GM03348 (cell line): ENCODE measurements at places on chromosomes 1 and 21.

DNA sequence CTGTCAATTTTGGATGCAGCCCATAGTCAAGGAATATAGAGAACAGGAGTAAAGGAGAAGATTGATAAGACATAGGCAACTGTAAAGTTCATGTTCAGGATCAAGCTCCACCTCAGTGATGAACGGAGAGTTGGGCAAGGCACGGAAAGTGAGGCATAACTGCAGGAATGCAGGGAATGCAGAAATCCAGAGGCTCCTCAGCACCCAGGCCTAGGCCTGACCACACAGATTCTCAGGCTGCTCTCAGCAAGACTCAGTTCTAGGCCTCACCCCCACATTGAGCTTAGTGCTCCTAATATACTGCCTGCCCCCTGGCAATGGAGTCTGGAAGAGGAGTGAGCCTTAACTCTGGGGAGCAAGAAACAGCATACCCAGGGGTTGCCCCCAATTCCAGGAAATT lies 36.3 kb upstream of the S1PR1 start:
- peak; percentile 91 for DNase-seq

- no peak for DNase-seq
These were observed 17.1 kb downstream of the SPRTN start for GRCh38 chr1:231355171-231355570.

- DNase-seq, result no peak
These were observed 343.0 kb downstream of the AMY1C start for GRCh38 chr1:104092698-104093097.

GRCh38 chr1:1942753-1943656 lies 23.9 kb upstream of the TMEM52 start:
- DNase-seq, result no peak

- DNase-seq, result no peak
These were observed 156.4 kb upstream of the COL6A1 start for GRCh38 chr21:45825219-45825618.

DNA sequence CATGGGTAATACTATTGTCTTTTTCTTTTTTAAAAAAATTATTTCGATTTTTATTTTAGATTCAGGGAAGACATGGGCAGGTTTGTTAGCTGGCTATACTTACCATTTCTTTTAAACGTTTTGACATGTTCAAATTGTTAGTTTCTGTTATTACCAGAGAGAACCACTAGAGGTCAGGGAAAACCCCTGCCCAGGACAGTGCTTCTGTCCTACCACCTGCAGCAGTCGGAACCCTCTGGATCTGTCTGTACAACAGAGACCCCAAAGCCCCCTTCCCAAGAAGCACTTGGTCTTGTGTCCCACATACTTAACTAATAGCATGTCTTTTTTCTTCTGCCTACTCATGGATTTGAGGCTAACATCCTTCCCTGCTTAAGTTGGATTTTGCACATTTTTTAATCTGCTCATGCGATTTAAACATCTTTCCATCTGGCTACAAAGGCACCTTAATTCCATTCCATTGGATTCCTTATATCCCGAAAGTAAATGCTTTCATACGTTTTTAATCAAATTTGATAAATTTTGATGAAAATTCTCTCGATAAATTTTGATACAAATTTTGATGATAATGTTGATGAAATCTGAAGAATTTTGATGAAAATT lies 10.0 kb upstream of the C1orf115 start:
- peak; percentile 72 for DNase-seq

GRCh38 chr1:118984722-118985639 lies 3.2 kb downstream of the TBX15 start:
- peak; percentile 66 for DNase-seq

GRCh38 chr21:19540287-19540686 lies 1136.7 kb upstream of the TMPRSS15 start:
- DNase-seq, result no peak

- DNase-seq, result no peak
These were observed 182.4 kb downstream of the SMYD3 start for GRCh38 chr1:246324711-246325110.

DNA sequence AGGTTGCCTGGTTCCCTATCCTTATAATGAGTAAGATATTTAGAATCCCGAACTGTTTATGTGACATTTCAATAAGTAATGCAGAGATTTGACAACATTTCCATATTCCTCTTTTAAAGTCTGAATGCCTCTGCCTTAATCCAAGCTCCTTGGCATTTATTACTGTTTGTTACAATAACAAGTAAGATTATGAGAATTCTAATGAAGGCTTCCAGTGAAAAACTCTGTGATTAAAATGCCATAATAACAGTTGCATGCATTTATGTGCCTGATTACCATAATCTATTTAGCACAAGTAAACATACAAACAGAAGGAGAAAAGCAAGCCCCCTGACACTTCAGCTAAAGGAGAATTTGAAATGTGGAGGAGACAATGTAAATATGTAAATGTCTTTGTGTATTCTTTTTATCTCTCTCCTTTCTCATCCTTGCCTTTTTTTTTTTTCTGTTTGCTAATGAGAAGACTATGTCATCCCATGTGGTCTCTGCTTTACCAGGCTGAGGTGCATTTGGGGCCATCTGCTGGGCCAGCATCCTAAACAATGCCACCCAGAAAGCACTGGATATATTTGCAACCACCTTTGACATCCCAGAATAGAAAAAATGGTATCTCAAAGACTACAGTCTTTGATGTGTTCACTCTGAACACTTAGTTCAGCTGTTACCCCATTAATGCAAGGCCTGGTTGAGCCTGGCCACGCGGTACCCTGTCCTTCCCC lies 17.2 kb upstream of the OLIG2 start:
- no peak for DNase-seq

- DNase-seq, result no peak
These were observed 265.2 kb downstream of the BRINP3 start for GRCh38 chr1:190212450-190212849.

DNA sequence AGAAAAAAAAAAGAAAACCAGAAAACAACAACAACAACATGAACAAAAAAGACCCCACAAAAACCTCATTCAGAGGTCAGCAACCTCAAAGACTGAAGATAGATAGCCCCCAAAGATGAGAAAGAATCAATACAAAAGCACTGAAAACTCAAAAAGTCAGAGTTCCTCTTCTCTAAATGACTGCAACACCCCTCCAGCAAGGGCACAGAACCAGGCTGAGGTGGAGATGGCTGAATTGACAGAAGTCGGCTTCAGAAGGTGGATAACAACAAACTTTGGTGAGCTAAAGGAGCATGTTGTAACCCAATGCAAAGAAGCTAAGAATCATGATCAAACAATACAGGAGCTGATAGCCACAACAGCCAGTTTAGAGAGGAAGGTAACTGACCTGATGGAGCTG lies 17.0 kb downstream of the RAB3GAP2 start:
- no peak for DNase-seq

GRCh38 chr1:28147264-28148094 lies 29.0 kb downstream of the PTAFR start:
- no peak for DNase-seq

GRCh38 chr1:197917805-197918651 lies 856 bp downstream of the LHX9 start:
- DNase-seq, result peak; percentile 51

GRCh38 chr1:109509176-109510134 lies at the start of gene AMIGO1:
AMIGO1 (minus strand) TSS chr1:109509727; CDS start chr1:109508912, 815 bp downstream.
- peak; percentile 95 for DNase-seq

GRCh38 chr1:160834945-160835565 lies 27.6 kb downstream of the CD244 start:
- DNase-seq, result no peak

DNA sequence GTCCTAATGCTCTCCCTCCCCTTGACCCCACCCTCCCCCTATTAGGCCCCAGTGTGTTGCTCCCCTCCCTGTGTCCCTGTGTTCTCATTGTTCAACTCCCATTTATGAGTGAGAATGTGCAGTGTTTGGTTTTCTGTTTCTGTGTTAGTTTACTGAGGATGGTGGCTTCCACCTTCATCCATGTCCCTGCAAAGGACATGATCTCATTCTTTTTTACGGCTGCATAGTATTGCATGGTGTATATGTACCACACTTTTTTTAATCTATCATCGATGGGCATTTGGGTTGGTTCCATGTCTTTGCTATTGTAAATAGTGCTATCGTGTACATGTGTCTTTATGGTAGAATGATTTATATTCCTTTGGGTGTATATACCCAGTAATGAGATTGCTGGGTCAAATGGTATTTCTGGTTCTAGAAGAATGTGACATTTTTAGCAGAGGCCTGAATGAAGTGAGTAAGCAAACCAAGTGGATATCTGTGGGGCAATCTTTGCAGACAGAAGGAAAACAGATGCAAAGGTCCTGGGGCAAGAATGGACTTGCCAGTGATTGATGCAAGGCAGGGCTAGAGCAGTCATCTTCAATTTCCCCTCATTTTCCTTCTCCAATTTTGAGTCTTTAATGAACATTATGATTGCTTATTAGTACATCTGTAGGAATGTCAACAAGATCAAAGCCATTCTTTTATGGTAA lies 50.2 kb downstream of the UBE4B start:
- peak; percentile 60 for DNase-seq

GRCh38 chr21:36193200-36193599 lies 36.6 kb downstream of the DOP1B start:
- no peak for DNase-seq

GRCh38 chr1:19438516-19439195 lies 46.7 kb downstream of the CAPZB start:
- no peak for DNase-seq

GRCh38 chr1:5720484-5720883 lies 271.7 kb downstream of the NPHP4 start:
- no peak for DNase-seq

DNA sequence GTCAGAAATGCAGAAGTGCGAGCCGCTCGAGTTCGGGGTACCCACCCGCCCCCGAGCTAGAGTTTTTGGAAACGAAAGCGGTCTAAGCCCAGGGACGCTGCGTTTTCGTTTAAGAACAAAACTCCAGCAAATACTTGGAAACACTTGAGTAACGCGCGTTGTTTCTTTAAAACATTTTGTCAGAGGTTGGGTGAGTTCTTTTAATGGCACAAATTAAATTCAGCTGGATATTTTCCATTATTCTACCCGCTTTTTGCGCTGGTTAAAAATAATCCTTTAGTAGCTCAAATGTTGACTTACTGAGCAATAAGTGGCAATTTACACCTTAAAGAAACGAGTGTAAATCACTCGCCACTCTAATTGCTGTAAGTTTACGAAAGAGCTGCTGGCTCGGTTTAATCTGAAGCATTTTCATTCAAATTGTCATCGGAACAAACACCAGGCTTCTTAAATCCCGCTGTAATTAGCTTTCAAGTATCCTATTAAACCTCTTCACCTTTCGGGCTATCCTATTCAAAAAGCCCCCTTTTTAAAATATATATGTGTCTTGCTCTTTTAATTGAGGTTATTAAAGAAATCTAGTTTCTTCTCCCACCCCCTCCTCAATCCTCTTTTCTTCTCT lies 1.5 kb downstream of the LHX8 start:
- peak; percentile 6 for DNase-seq

- DNase-seq, result peak; percentile 42
These were observed 40.3 kb upstream of the TLR5 start for GRCh38 chr1:223183268-223183862.

- DNase-seq, result no peak
These were observed 186.1 kb upstream of the CAMK1G start for GRCh38 chr1:209397371-209397770.

- DNase-seq, result no peak
These were observed 1367.2 kb downstream of the KCNT2 start for GRCh38 chr1:195241066-195241465.

- no peak for DNase-seq
These were observed 77.6 kb downstream of the XCL2 start for GRCh38 chr1:168466092-168466713.

GRCh38 chr1:160646180-160646579 lies 664 bp downstream of the SLAMF1 start:
- no peak for DNase-seq

DNA sequence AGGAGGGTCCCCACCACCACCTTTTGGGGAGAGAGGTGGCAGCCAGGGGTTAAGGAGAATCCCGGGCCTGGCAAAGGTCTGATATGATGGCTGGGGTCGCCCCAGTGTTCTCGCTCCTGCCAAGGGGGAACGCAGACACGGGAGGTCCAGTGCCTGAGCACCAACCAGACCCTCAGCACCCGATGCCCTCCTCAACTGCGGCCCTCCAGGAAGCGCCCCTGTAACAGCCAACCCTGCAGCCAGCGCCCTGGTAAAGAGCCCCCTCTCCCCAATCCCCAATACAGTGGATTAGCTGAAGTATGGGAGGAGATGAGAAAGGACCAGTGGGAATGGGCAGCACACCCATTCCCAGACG lies 10.4 kb downstream of the ADAMTSL4 start:
- no peak for DNase-seq

- DNase-seq, result peak; percentile 83
These were observed 30.8 kb downstream of the GORAB start for GRCh38 chr1:170562646-170563338.

DNA sequence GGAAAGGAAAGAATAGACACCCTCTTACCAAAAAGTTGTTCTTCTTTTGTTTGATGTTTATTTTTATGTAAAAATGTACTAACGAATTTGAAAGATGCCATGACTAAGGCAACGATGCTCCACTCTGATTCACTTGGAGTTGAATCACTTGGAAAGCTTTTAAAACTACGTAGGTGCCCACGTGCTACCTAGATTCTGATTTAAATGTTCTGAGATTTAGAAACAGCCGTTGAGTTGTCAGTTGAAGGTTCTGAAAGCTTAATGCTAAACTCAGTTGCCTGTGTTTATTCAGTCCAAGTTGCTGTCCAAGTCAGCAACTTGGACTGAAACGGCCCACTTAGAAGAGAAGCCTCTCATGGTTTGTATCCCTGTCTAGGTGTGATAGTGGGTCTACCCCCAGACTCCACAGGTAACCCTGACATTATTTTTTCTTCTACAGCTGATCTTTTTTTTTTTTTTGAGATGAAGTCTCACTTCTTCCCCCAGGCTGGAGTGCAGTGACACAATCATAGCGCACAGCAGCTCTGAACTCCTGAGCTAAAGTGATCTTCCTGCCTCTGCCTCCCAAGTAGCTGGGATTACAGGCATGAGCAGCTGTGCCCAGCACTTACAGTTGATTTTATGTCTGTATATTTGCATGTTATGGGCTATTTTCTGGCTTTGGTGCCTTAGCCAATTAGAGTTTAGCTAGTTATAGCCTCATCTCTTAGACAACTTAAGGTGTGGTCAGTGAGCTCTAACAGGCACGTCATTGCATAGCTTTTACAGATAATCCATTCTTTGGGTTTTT lies 1.4 kb upstream of the VAMP4 start:
- DNase-seq, result peak; percentile 52

DNA sequence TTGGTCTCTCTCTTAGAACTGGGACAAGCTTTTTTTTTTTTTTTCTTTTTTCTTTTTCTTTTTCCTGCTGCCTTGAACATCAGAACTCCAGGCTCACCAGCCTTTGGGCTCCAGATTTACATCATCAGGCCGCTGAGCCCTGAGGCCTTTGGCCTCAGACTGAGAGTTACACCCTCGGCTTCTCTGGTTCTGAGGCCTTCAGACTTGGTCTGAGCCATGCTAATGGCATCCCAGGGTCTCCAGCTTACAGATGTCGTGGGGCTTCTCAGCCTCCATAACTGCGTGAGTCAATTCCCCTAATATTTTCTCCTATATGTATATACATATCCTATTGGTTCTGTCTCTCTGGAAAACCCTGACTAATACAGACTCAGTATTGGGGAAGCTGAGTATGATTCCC lies 36.5 kb upstream of the RC3H1 start:
- no peak for DNase-seq
